ENCODE measurements at places on chromosomes 11 and 22.

- DNase-seq: no peak
These were observed 120.1 kb upstream of the OR9Q1 start for GRCh38 chr11:57903441-57904123.

- no peak for DNase-seq
These were observed 36.5 kb upstream of the SLC35C1 start for GRCh38 chr11:45768486-45768885.

GRCh38 chr22:43845981-43846380, 16.3 kb downstream of the SULT4A1 start:
- DNase-seq: no peak

DNA sequence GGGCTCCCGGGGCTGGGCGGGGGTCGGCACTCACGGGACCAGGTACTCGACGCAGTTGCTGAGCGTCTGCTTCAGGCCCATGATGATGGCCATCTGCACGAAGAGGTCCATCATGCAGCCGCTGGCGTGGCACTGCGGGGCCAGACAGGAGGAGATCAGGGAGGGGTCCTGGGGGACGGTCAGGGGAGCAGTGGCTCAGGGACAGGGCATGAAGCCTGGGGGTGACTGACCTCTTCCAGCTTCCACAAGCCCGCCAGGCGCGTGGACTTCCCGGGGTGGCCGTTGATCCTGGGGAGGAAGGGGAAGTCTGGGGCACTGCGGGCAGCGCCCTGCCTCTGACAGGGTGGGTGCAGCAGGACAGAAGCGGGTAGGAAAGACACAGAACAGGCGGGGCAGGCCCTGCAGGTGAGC, 6.1 kb upstream of the SIGIRR start:
- DNase-seq: no peak

DNA sequence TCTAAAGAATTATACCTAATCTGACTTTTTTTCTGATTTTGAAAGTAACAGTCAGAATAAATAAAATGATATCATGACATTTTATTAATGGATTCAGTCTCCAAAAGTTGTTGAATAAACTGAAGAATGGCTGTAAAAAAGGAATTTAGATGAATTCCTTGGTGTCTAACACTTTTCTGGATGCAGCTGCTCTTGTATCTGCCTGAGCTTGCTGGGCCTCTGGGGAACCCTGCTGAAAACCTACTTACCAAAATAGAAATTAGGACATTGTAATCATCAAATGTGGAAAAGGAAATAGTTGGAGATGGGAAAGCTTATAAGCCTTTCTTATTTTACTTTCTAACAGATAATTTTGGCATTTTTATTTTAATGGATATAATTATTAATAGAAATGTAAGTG, 315.7 kb upstream of the ANO5 start:
- no peak for DNase-seq

DNA sequence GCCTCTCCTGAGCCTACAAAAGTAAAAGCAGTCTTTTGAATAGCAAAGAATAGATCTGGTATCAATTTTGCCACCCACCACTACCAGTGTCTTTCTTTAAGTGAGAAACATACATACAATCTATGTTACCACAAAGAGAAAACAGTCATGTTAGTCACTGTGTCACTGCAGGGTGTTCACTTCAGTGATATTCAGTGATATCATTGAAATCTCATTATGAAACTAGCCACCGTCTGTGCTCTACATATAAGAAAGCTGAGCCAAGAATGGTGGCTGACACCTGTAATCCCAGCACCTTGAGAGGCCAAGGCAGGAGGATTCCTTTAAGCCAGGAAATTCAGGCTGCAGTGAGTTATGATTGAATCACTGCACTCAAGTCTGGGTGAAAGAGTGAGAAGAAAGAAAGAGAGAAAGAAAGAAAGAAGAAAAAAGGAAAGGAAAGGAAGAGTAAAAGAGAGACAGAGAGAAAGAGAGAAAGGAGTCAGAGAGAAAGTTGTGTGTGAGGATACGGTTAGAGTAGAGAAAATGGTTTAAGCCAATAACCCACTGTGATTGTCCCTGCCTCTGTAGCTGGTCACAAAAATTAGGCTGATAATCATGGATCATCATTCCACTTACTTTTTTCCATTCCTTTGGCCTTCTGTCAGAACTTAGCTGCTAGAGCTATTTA, 847.1 kb downstream of the FAM181B start:
- no peak for DNase-seq

DNA sequence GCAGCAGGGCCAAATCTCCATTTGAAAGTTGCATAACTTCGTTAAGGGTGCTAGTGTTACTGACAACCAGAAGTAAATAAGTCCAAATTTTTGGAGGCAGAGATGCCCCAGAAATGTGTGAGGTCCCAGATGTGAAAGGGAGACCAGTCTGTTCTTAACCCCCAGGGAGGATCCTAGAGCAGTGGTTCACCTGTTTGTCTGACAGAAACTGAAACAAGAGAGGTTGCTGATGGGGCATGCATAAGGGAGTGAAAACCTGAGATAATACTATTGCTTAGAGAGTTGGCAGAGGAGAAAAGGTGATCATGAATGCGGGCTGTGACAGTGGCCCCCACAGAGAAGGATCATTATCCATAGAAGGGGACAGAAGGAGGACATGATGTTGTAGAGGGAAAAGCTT, 3.8 kb downstream of the CBLIF start:
- no peak for DNase-seq

- DNase-seq: no peak
These were observed 163.7 kb downstream of the DYNC2H1 start for GRCh38 chr11:103272876-103273275.

- DNase-seq: peak; percentile 90
These were observed 25.1 kb downstream of the ADM start for GRCh38 chr11:10329935-10330334.

DNA sequence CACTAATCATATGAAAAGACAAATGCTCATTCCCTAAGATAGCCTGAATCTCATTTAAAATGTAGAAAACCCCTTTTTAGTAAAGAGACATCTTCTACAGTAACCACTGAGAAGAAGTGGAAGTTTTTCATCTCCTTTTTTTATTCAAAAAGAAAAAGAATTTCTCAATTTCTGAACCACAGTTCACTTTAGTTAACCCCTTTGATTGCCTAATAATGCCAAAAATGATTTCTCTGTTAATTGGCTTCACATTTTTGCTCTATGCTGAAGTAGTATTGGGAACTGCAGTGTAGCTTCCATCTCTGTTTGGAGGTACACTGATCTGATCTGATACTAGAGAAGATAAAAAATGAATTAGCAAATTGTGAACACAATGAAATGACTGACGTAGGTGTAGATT, 58.3 kb downstream of the CD44 start:
- no peak for DNase-seq

DNA sequence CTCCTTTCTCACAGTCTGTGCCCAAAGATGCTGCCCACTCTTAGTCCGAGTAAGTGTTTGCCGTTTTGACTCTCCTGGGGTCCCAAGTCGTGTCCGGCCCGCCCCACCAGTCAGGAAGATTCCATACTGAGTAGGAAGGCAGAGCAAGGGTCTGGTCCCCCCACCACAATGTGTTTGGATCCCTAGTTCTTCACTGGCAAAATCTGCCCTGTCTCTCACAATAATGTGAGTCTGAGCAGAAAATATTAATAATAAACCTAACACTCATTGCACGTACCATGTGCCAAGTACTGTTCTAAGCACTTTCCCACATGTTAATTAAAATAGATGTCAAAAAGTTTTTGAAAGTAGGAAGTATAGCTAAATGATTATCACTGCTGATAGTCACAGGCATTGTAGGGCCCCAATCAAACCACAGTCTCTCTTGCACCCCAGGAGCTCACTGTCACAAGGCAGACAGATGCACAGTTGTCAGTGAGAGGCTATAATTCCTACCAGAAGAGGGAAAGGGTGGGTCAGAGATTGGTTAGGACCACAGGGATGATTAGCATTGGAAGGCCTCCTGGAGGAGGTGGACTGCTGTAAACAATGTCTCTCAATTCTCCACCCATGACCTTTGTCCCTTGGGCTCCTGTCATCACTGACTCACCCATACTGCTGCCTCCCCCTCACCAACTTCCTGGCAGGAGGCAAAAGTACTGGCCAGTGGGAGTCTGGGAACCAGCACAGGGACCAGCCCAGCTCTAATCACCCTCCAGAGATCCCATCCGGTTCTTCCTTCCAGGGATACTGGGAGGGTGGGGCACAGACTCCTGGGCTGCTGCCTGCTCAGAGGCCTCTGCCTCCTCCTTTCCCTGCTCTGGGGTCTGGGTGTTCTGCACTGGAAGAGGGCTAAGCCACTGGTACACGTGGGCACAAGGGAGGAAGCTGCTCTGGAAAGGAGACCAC, 1.0 kb upstream of the POLD4 start:
- DNase-seq: peak; percentile 94

GRCh38 chr11:117881217-117881616, 4.8 kb upstream of the FXYD6 start:
- DNase-seq: no peak

- no peak for DNase-seq
These were observed 33.5 kb downstream of the ENTHD1 start for GRCh38 chr22:39859903-39860588.

DNA sequence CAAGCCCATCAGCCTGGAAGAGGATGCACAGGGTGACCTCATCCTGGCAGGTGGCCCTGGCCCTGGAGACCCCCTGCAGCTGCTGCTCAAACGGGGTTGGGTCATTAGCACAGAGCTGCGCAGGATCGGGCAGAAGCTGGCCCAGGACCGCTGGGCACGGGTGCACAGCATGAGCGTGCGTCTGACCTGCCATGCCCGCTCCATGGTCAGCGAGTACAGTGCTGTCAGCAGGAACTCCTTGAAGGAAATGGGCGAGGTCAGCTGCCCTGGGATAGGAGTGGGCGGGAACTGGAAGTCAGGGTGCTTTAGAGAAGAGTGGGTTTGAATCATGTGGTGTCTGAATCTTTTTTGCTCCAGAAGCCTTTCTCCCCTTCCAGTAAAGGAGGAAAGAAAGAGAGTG, 61.1 kb downstream of the INSC start:
- no peak for DNase-seq

GRCh38 chr11:70860888-70861287, 391.5 kb downstream of the SHANK2 start:
- DNase-seq: no peak

Data from GM04504 (cell line).